ENCODE measurements at places on chromosomes 16 and 17. TPM values are rescaled to one million over a fixed set of nuclear protein-coding genes. Genes with fewer than 3 reads are reported as not detected.

The AIPL1 gene
- total RNA-seq: not detected

The PRSS22 gene
- not detected for total RNA-seq

The CSH2 gene
- total RNA-seq: not detected

The PRRT2 gene
- 20.6 TPM for total RNA-seq

The KRTAP1-1 gene
- not detected for total RNA-seq

The PIRT gene
- total RNA-seq: 0.94 TPM

The MYOCD gene
- 0.16 TPM for total RNA-seq

The ACSM2A gene
- total RNA-seq: not detected

The CFAP97D1 gene
- total RNA-seq: not detected

The VTN gene
- total RNA-seq: 0.31 TPM

The KRT20 gene
- not detected for total RNA-seq

The TNFRSF17 gene
- not detected for total RNA-seq

The SAMD14 gene
- 21.5 TPM for total RNA-seq

The PLA2G10 gene
- total RNA-seq: not detected

The ADORA2B gene
- total RNA-seq: 3.6 TPM

The CCL3 gene
- total RNA-seq: 7.2 TPM

The TUBB3 gene
- total RNA-seq: 2,684 TPM

The ZDHHC1 gene
- total RNA-seq: 2.3 TPM

The KRTAP16-1 gene
- not detected for total RNA-seq

The ZG16 gene
- not detected for total RNA-seq

The KRTAP4-4 gene
- total RNA-seq: not detected

The TBC1D3 gene
- total RNA-seq: not detected

The GRAPL gene
- not detected for total RNA-seq

The CD300H gene
- total RNA-seq: not detected

Measured in occipital lobe (tissue), 3 donors.